Subcutaneous adipose tissue (tissue), 4 donors: ENCODE measurements at places on chromosomes 7 and 10. TPM values are rescaled to one million over a fixed set of nuclear protein-coding genes. Genes with fewer than 3 reads are reported as not detected.

ANKRD22 gene
- total RNA-seq: 0.44 TPM

UNCX gene
- total RNA-seq: not detected

TCAF1 gene
- total RNA-seq: 41.6 TPM

ITIH2 gene
- not detected for total RNA-seq

STRIP2 gene
- total RNA-seq: 0.33 TPM

ZP3 gene
- 20.0 TPM for total RNA-seq

SMARCD3 gene
- total RNA-seq: 24.9 TPM

TMEM106B gene
- total RNA-seq: 46.0 TPM

PAPOLB gene
- total RNA-seq: 0.68 TPM

SPDYE18 gene
- 0.94 TPM for total RNA-seq

ST8SIA6 gene
- 0.51 TPM for total RNA-seq
